KG1 (cell line): ENCODE measurements at places on chromosomes 13 and 19.

DNA sequence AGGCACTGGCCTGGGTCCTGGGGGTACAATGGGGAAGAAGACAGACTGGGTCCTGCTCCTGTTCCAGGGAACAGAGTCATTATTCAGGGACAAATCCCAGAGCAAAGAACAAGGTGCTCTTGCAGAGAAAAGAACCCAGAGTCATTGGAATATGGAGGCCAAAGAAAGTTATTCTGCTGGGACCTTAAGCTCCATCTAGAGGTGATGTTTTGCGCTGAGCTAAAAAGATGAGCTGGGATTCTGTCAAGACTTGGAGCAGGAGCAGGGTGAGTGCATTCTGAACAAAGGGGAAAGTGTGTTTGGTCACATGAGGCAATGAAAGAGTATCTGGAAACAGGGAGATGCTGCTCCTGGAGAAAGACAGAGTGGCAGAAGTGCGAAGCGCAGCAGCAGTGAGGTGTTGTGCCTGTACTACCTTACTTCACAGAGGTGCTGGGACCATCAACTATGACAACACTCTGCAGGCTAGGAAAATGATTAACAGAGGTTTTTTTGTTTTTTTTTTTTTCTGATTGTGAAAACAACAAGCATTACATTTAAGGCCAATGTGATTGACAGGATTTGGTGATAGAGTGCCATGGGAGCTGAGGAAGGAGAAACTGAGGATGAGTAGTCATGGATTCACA is 95.3 kb upstream of the TNFSF11 start:
- no peak for DNase-seq

DNA sequence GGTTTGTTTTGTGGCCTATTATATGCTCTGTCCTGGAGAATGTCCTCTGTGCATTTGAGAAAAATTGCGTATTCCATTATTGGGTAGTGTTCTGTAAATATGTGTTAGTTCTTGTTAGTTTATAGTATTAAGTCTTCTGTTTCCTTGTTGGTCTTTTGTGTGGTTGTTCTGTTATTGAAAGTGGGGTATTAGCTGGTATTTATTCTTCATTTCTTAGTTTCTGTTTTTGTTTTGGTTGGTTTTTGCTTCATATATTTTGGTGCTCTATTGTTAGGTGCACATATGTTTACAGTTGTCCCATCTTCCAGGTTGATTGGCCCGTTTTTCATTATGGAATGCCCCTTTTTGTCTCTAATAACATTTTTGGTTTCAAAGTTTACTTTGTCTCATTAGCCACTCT is 77.3 kb downstream of the DNAJC15 start:
- DNase-seq, result no peak

DNA sequence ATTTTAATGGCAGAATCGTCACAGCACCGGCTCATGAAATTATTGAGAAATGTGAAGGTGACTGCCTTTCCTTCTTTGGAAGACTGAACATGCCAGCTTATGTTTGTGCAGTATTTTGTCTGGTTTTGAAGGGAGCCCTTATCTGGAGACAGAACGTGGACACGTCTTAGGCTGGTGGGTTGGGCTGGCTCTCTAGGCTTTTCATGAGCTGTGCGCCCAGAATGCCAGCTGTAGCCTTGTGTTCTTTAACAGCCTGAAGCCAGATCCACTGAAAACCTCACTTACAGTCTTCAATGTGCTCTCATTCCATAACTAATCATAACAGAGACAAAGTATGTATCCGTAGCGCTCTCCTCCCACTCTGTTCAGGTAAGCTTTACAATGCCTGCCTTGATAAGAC is 184.4 kb upstream of the HTR2A start:
- no peak for DNase-seq

DNA sequence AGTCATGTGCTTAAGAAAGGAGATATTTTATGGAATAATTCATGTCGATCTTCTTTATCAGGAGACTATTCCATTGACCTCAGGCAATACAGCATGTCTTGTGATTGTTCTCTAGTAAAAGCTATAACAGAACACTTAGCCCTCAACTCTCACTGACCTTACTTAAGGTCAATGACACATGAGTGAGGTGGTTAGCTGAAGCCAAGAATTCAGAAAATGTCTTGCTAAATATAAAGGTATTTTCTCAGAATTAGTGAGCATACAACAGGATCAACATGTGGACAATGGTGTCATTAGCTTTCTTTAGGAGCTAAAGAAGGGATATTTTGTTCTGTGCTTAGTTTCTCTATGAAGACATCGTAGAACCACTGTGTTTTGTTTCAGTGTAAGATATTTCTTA is 1730.4 kb upstream of the SLC10A2 start:
- no peak for DNase-seq

DNA sequence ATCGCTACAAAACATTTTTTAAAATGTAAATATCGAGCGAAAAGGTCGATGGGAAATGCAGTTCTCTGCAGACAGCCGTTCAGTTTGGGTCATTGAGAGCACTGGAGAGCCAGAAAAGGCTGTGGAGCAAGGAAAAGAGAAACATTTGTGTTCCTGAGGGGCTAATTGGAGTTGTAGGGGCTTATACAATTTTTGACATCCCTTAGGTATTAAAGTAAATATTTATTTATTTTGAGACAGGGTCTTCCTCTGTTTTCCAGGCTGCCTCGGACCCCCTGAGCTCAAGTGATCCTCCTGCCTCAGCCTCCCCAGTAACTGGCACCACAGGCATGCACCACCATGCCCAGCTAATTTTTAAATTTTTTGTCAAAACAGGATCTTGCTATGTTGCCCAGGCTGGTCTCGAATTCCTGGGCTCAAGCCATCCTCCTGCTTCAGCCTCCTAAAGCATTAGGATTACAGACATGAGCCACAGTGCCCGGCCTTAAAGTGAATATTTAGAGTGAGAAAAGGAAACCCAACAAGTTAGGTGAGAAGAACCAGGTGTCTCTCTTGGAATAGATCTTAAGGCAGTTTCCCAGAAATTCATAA is 825 bp upstream of the YIF1B start:
- no peak for DNase-seq

- DNase-seq, result no peak
Observed at GRCh38 chr19:16885166-16885565, 3.6 kb upstream of the F2RL3 start.
